Neuronal stem cell (in vitro differentiated cells): ENCODE measurements at places on chromosomes 7 and 10.

- no peak for DNase-seq
Observed at GRCh38 chr7:92753614-92754013, 82.8 kb downstream of the CDK6 start.

DNA sequence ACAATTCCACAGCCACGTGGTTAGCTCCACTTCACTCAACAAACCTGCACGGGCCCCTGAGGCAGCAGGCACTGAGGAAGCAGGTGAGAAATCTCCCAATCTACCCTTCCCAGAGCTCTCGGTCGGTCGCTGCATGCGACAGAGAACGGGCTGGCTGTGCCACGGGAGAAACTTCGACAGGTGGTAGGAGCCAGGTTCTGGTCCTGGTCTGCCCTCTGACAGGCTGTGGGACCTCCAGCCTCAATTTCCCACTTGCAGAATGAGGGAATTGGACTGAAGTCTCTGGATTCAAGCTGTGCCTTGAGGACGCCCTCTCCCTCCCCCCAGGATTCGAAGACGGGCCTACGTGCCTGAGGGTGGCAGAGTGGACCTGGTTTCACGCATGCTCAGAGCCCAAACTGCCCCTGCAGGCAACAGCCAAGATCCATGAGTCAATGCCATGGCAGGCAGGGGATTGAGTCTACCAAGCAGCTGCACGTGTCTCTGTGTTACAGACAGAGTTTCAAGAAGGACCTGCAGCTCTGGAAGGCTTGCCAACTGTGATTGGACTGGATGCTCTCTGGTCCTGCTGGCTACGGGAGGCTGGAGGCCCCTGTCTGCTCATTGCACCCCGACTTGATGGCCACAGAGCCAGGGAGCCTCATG, 215.0 kb downstream of the USP6NL start:
- DNase-seq, result no peak

- DNase-seq, result no peak
Observed at GRCh38 chr7:104366390-104366789, 38.0 kb downstream of the LHFPL3 start.

GRCh38 chr10:112816033-112816430, 134.0 kb upstream of the TCF7L2 start:
- DNase-seq, result no peak

DNA sequence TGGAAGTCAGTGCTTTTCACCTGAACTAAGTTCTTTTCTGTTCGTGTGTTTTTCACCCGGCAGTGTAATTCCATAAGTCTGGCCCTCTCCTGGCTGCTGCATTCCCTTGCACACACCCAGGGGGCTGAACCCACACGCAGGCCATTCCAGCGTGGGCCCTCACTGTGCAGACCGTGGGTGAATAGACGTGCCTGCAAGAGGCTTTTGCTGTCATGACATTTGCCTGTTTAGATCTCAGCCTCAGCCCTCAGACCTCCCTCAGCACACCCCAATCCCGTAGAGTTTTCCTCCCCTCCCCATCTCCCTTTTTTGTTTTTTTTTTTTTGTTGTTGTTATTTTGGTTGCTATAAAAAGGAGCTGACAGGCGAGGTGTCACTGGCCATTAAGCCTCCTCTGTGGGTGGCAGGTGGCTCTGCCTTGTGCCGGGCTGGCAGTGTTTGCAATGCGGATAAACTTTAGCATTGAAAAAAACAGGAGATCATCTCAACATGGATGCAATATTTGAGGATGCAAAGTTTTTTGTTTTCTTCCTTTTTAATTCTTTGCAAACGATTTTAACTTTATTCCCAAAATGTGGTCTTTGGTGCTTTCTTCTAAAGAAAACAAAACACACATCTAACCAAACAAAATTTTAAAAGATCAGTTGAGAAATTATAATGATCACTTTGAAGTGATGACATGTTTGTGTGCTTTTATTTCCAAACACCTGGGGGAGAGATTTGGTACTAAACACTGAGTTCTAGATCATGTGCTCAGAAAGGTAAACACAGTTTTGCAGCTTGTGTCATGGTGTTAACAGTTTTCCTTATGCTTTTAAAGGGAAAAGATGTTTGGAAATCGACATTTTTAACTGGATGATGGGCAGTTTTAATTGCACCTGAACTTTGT, 58.8 kb downstream of the WDR37 start:
- DNase-seq, result no peak

DNA sequence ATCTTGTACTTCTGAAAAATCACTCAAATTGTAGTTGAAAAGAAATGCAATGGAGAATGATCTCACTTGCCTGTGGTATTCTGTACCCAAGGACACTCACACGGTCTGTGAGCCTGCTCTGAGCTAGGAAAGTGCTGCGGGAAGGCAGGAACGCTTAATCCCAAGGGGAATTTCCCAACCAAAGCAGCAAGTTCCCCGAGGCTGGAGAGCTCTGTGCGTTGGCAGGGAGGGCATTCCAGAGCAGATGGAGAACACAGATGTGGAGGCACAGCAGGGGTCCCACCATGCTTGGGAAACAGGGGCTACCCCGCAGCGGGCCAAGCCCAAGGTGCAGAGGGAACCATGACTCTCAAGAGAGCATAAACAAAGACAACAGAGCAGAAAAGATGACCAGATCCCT, 13.6 kb downstream of the SVIL start:
- no peak for DNase-seq

GRCh38 chr7:150784954-150785353, 15.2 kb downstream of the TMEM176B start:
- DNase-seq, result no peak

DNA sequence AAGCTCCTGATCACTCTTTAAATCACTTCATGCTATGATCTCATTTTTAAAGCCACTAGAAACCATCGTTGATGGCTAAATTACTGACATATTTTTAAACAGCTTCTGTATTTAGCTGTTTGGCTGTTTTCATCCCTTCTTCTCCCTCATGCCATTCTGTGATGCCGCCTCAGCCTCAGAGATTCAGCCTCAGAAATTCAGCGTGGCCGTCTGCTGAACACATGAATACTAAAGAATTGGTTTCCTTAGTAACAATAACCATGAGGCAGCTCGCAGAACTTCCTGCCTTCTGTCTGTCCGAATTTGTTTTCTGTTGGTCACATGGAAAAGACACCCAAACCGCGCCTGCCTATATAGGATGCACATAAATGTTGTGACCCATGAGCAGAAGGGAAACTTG, 31.0 kb upstream of the FZD1 start:
- DNase-seq, result no peak
